Naive thymus-derived CD8-positive, alpha-beta T cell (primary cell): ENCODE measurements at places on chromosomes 4 and X. TPM values are rescaled to one million over a fixed set of nuclear protein-coding genes. Genes with fewer than 3 reads are reported as not detected.

Gene JADE3
- not detected for polyA plus RNA-seq

Gene LEF1
- 836 TPM for polyA plus RNA-seq

Gene CT83
- not detected for polyA plus RNA-seq

Gene DDIT4L
- not detected for polyA plus RNA-seq

Gene ASB5
- polyA plus RNA-seq: not detected

Gene HMX1
- polyA plus RNA-seq: not detected

Gene AP1AR
- polyA plus RNA-seq: 16.1 TPM

DNA sequence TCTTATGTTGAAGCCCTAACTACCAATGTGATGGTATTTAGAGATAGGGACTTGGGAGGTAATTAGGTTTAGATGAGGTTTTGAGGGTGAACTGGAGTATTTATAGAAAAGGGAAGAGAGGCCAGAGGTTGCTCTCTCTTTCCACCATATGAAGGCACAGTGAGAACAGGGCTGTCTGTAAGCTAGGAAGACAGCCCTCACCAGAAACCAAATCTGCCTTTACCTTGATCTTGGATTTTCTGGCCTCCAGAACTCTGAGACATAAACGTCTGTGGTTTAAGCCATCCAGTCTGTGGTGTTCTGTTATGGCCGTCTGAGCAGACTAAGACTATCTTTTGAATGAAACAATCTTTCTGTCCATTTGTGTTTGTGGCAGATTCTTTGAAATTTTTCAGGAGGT, 223.7 kb downstream of the PDHA2 start:
- no peak for DNase-seq

GRCh38 chr4:111984169-111984819, 161.0 kb upstream of the FAM241A start:
- no peak for DNase-seq

GRCh38 chr4:105193536-105193935, 46.9 kb downstream of the TET2 start:
- no peak for DNase-seq

DNA sequence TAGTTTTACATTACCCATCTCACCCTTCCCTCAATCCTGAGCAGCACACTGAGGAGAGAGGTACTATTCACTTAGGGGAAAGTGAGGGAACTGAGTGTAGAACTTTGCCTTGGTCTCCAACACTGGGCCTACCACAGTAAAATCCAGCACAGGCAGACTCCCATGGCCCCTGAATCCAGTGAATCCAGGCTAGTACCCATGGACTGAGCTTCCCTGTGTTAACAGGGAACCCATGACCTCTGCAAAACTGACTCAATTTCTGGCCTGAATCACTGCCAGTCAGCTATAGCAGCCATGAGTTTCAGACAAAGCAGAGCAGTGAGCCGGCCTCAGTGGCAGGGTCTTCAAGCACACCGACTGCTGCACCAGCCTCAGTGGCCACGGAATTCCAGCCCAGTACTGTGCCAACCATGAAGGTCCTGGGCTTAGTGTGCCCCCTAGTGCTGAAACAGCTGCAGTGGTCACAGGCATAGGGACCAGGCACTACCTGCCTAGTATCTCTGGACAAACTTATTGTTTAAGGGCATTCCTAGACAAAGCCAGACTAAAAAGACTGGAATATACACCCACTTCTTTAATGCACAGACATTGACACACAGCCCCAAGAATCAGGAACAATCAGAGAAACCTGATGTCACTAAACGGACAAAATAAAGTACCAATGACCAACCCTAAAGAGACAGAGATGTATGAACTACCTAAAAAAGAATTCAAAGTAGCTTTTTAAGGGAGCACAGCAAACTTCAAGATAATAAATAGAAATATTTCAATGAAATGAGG, 127.4 kb upstream of the RPL34 start:
- peak; percentile 59 for DNase-seq

DNA sequence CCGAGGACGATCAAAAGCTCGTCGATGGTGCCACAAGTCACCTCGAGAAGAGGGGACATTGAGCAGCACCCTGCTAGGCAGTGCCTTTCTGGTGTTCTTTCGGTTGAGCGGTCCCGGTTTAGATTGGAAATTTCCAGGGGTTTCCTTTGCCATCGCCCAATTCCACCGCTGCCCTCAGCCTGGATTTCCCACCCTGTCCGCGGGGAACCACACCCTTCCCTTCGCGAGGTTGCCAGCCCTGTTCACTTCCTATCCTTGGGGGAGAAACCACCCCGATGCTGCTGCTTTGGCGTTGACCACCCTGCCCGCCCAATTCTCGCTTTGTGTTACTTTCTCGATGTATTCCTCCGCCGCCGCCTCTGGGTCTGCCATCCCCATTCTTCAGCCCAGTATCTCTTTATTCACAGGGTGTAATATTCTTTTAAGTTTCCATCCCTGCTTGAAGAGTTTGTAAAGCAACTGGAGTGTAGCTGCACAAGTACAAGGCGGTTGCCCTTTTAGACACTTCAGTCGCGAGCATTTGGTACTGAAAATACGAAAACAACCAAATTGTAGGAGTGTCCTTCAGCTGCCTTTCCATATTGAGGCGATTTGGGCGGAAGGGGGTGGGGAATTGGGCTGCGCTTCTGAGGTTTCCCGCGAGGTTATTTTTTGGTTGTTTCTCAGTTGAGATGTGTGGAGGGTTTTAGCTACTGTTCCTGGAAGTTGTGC, 1.1 kb downstream of the OGT start:
- no peak for DNase-seq

GRCh38 chrX:7146703-7147412, 654 bp upstream of the STS start:
- no peak for DNase-seq
